ENCODE measurements at places on chromosomes 12 and 14. TPM values are rescaled to one million over a fixed set of nuclear protein-coding genes. Genes with fewer than 3 reads are reported as not detected.

DNA sequence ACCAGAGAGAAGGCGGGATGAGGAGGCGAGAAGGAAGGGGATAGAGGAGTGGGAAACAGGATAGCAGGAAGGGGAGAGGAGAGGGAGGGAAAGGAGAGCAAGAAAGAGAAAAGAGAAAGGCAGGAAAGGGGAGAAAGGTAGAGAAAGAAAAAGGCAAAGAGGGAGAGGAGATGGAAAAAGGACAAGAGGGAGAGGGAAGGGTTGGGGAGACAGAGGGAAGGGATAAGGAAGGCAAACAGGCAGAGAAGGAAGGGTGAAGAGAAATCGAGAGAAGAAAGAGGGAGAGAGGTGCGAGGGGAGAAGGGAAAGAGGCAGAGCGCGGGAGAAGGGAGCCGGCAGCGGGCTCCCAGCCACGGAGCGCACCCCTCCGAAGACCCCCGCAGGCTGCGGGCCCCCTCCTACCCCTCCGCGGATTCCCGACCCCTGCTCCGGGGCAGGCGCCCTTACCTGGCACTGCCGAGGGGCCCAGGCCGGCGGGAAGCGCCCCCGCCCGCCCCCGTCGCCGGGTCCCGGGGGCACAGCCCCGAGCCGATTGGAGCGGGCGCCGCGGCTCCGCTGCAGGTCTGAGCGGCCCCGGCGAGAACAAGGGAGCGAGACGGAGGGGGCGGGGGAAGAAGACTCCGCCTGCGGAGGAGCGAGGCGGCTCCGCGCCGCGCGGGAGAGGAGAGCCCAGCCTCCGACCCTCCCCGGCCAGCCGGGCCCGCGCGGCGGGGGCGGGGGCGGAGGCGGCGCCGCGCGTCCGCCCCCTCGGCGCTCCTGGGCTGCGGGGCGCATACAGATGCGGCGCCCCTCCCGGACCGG is at the start of gene CDH24:
TSS of gene CDH24 (minus strand) at position 565 of the 801 bp plus-strand sequence. CDS start 1,787 bp downstream, outside the sequence.
- H3K4me3 ChIP-seq: peak within 1 kb of the TSS; percentile 40
- peaks cover 15% of the 10 kb centered on the region for H3K36me3 ChIP-seq
- DNase-seq: peak; percentile 77

GRCh38 chr12:89187507-89187906 is 164.8 kb downstream of the DUSP6 start:
- no peak for DNase-seq
- no peak overlapping the region for H3K27ac ChIP-seq
- no peaks in the 10 kb centered on the region for H3K27me3 ChIP-seq
- no peak overlapping the region for H3K4me3 ChIP-seq

DNA sequence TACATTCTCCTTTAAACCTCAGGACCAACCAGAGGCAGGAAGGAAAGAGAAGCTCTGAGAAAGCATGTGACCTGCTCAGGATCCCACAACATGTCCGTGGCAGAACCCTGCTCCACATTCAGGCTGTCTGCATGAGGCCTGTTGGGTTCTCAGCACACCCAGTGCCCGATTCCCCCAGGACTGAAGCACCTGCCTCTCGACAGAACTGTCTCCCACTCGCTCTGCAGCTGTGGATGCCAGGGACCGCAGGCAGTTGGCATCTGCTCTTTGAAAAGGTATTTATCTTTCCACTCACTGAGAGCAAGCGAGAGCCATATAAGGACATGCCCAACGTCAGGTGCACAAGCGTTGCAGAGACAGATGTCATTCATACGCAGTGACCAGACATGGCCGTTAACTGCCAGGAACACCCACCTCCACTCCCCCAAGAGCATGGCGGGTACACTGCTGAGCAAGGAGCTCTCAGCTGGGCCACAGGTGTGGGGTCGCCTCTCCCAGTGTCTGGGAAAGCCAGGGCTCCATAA is 18.9 kb downstream of the PITPNM2 start:
- no peak overlapping the region for H3K4me3 ChIP-seq
- no peaks in the 10 kb centered on the region for H3K36me3 ChIP-seq
- H3K4me1 ChIP-seq: peaks cover 17% of the 10 kb centered on the region
- peak overlapping the region; percentile 14 for H3K27ac ChIP-seq

DNA sequence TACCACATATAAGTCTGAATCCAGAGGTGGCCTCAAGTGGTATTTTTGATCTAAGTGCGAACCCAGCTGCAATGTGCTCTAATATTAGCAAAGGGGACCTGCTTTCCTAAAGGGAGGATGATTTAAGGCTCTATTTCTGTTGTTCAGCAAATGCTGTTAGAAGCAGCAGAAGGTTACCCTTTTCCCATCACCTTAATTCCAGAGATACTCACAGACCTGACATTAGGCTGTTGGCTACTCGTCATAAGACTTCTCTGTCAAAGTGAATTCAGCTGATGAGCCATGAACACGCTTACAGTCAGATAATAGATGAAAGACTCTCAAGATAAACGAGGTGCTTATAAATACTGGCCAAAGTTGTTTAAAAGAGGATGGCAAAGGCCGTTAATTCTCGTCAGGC is 308.7 kb upstream of the DDHD1 start:
- no peak overlapping the region for H3K4me3 ChIP-seq
- no peak for DNase-seq
- no peak overlapping the region for H3K27ac ChIP-seq
- no peaks in the 10 kb centered on the region for H3K4me1 ChIP-seq
- H3K36me3 ChIP-seq: no peaks in the 10 kb centered on the region

The TSHR gene
- total RNA-seq: not detected

DNA sequence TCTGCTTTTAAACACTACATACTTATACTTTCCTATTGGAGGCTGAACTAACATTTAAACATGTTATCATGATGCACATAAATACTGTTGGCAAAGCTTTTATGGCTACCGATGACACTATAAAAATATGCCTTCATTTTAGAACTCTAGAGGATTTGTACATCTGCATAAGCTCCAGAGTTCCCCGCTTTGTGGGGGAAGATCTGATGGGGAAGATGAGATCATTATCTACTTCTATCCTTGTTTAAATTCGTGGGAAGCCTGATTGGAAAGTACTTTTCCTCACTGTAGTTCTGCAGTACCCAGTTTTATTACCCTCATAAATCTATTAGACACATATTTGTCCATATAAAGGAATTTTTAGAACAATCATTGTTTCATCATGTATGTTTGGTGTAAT is 299.6 kb upstream of the ATP2B1 start:
- H3K27ac ChIP-seq: no peak overlapping the region
- H3K27me3 ChIP-seq: no peaks in the 10 kb centered on the region
- no peaks in the 10 kb centered on the region for H3K4me1 ChIP-seq
- no peak overlapping the region for H3K4me3 ChIP-seq
